Epithelial cell of proximal tubule (primary cell): ENCODE measurements at places on chromosomes 7 and 10. TPM values are rescaled to one million over a fixed set of nuclear protein-coding genes. Genes with fewer than 3 reads are reported as not detected.

ACTL6B gene
- total RNA-seq = not detected in 2 replicates

NOS3 gene
- total RNA-seq = 1.2 and 1.9 TPM in 2 replicates

KIF20B gene
- total RNA-seq = 23.6 and 26.1 TPM in 2 replicates

GPNMB gene
- 10.6 and 10.9 TPM in 2 replicates for total RNA-seq

PLXNA4 gene
- total RNA-seq = not detected in 2 replicates

SUN3 gene
- total RNA-seq = 0.43 TPM in 1 of 2 replicates, not detected in the other

UTF1 gene
- not detected in 2 replicates for total RNA-seq

GLCCI1 gene
- total RNA-seq = 1.9 and 3.0 TPM in 2 replicates

ATOH7 gene
- 0.58 TPM in 1 of 2 replicates, not detected in the other for total RNA-seq

UNCX gene
- total RNA-seq = 0.65 and 1.7 TPM in 2 replicates

CDHR1 gene
- 1.1 and 2.5 TPM in 2 replicates for total RNA-seq

RBP3 gene
- not detected in 2 replicates for total RNA-seq

DOCK1 gene
- 24.3 and 31.9 TPM in 2 replicates for total RNA-seq

ZNF775 gene
- 4.8 and 8.6 TPM in 2 replicates for total RNA-seq

SSC4D gene
- total RNA-seq = 1.2 and 2.1 TPM in 2 replicates

PAX4 gene
- total RNA-seq = not detected in 2 replicates

OLAH gene
- 1.5 and 4.3 TPM in 2 replicates for total RNA-seq
